ENCODE measurements at places on chromosomes 13 and 19. TPM values are rescaled to one million over a fixed set of nuclear protein-coding genes. Genes with fewer than 3 reads are reported as not detected.

DNA sequence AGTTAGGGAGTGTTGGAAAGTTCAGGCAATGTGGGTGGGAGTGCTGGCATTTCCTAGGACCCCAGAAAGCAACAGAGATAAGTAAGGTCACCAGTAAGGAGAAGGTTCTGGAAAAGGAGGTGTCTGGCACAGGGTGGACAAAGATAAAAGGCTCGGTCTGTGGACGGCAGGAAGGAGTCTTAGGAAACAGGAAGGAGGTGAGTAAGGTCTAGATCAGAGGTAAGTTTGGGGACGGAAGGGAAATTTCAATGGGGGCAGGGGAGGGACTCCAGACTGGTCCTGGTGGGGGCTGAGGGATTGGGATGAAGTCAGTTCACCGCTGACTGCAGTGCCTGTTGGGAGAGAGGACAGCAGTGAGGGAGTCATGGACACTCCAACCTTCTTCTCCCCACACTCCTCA, 7.8 kb upstream of the OPA3 start:
- no peak for DNase-seq

DNA sequence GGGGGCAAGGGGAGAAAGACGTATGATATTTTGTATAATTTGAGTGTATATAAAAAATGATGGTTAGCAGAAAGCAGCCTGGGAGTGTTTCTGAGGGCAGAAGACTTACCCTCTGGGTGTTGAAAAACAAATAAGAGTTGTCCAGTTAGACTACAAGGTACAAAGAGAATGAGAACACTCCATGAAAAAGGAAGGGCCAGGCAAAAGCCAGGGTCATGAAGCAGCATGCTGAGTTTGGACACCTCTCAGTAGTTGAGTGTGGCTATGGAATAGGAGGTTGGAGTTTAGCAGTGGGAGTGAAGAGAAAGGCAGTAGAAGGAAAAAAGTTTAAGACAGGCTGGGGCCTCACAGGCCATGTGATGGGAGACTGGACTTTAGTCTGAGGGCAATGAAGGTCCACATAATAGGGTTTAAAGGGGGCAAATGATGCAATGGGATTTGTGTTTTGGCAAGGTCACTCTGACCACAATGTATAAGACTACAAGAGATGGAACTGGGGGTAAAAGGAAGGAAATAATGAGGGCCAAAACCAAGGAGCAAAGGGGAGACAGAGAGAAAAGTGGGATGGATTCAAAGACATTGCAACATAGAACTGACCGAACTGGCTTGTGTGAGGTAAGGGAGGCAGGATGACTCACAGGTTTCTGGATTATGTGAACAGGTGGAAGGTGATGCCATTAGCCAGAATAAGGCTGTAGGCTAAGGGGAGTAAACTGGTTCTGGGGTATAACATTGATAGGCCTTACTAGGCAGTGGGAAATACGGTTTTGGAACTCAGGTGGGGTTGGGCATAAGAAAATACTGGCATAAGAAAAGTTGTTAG, 76.6 kb downstream of the SERP2 start:
- no peak for DNase-seq

GRCh38 chr13:24678151-24678550, 2.1 kb upstream of the ATP12A start:
- no peak for DNase-seq

DNA sequence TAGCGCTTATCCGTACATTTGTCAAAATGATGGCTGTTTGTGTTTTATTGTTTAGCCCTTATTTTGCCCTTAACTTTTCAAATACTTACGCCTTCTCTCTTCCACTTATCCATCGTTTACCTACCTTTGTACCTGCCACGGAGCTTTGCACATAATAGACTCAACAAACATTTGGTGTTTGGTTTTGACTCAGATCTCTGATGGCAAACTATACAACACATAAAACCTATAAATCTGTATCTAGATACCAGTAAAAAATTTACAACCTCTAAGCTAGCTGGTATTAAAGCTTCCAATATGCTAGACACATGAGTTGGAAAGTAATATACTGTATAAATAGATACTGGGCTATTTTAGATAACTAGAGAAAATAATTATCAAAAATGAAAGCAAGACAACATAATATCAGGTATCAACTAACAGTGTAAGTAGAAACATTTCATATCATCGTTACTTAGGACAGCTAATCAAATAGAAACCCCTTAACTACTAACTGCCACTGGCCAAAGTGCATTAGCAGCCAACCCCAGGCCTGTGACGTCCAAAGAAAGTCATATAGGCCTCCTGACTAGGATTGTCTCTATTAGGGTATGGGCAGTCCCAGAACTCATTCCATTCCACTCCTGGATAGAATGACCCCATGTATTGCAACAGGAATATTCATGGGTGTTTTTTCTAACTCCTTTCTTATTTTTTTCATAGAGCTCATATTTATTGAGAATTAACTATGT, 53.8 kb downstream of the KCTD12 start:
- DNase-seq: no peak

- DNase-seq: no peak
These were observed 4.2 kb downstream of the SSC5D start for GRCh38 chr19:55492362-55492944.

ZNF253 gene
- 6.9 TPM for total RNA-seq

Data from posterior vena cava (tissue), 2 donors.